ENCODE measurements at places on chromosomes 2 and 18. TPM values are rescaled to one million over a fixed set of nuclear protein-coding genes. Genes with fewer than 3 reads are reported as not detected.

Gene GKN2
- total RNA-seq, result not detected

DNA sequence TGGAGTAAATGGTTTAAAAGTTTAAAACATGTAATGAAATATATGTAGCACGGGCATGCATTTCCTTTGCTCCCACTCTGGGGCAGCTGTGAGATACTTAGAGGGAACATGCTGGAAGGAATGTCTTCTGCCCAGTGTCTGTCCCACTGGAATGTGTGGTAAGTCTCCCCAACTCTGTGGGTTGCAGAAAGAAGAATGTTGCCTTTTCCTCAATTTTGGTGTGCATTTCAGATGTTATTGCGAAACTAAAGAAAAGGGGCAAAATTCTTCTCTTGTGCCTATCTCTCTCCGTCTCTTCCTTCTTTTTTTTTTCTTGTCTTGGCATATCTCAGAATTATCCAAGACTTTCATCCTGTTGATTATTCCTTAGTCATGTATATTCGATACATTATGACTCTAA, 201.1 kb downstream of the SH3RF3 start:
- H3K36me3 ChIP-seq, result no peaks in the 10 kb centered on the region
- no peaks in the 10 kb centered on the region for H3K27me3 ChIP-seq
- H3K4me1 ChIP-seq, result peaks cover 43% of the 10 kb centered on the region

DNA sequence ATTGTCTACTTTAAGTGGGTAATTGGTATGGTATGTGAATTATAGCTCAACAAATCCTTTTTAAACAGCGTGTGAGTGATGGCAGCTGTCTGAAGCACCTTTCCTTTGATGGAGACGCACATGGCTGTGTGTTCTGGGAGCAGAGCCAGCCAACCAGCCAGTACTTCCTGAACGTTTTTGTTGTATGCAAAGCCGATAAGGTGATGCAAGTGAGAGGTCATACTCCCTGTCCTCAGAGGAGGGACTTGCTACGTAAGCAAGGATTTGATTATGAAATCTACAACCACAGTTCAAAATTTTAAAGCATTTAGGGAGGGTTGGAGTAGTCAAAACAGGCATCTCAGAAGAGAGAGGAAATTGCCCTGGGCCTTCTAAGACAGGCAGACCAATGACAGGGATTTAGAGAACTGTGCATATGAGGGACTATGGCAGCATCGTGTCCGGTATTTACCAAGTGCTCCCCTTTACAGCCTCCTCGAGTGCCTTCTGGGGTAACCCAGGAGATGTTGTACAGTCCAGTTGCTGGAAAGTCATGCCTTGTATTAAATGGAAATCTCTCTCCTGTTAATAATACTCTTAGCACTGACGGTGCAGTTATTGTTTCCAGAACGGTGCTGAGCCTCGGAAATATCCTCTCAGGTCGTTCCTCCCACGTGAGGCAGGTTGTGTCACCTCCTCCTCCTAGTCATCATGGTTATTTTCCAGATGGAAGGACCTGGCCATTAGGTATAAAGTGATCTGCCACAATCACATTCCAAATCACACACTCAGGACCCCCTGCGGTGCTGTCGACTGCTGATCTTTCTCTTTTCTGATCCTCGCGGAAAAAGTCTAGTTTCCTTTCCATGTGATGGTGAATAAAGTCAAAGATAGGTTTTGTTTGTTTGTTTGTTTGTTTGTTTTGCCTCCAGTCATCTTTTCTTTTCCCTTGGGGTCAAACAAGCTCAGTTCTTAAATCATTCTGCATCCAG, 28.4 kb downstream of the ARHGEF4 start:
- H3K27me3 ChIP-seq, result peaks cover 15% of the 10 kb centered on the region
- no peak overlapping the region for H3K27ac ChIP-seq
- no peaks in the 10 kb centered on the region for H3K36me3 ChIP-seq
- peak; percentile 63 for DNase-seq
- no peaks in the 10 kb centered on the region for H3K4me1 ChIP-seq
- no peak overlapping the region for H3K4me3 ChIP-seq

DNA sequence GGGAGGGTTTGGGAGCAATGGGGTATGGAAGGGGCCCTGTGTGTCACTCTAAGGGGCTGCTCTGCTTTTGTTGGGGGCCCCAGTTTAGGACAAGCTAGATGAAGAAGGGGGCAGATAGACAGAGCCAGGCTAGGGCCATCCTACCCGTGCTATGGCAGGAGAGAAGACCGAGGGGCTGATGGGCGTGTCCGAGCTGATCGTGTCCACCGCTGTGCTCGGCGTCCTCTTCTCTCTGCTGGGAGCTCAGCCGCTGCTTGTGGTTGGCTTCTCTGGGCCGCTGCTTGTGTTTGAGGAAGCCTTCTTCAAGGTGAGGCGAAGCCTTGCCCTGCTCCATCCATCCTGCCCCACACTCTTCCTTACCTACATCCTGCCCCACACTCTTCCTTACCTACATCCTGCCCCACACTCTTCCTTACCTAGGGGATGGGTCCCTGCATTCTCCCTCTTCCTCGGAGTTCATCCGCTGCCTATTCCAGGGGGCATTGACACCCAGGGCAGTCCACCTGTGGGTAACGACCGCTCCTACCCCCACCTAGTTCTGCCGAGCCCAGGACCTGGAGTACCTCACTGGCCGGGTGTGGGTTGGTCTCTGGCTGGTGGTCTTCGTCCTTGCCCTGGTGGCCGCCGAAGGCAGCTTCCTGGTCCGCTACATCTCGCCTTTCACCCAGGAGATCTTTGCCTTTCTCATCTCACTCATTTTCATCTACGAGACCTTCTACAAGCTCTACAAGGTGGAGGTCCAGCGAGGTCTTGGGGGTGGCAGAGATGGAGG, 8.9 kb downstream of the SLC4A3 start:
- DNase-seq, result no peak
- H3K36me3 ChIP-seq, result no peaks in the 10 kb centered on the region

- H3K4me3 ChIP-seq, result no peak overlapping the region
- H3K27me3 ChIP-seq, result no peaks in the 10 kb centered on the region
- H3K27ac ChIP-seq, result no peak overlapping the region
- no peak for DNase-seq
These were observed 91.0 kb upstream of the RPE start for GRCh38 chr2:209911486-209911885.

DNA sequence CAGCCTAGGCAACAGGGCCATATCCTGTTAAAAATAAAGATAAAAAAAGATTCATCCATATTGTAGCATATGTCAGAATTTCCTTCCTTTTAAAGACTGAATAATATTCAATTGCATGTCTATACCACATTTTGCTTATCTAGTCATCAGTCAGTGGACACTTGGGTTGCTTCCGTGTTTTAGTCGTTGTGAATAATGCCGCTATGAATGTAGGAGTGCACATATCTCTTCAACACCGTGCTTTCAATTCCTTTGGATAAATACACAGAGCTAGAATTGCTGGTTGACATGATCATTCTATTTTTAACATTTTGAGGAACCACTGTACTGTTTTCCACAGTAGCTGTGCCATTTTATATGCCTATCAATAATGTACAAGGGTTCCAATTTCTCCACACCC, 14.0 kb upstream of the PLB1 start:
- H3K4me3 ChIP-seq, result no peak overlapping the region
- H3K27ac ChIP-seq, result no peak overlapping the region

Gene FSHR
- 0.38 TPM for total RNA-seq

DNA sequence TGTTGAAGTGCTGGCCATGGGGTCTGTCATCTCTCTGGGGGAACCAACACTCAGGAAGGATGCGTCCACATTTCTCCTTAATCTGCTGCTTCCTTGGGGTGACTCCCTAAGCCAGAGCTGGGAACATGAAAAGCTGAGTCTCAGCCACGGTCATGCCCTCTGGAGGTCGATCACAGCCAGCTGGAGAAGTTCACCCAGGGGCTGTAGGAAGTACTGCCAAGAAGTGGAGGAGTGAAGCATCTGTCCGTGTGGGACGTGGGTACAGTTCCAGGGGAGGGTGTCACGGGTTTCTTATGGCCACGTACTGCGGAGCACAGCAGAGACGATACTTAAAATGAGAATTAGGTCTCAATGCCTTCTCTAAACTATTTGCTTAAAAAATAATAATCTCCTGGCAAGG, 42.4 kb upstream of the IGFBP2 start:
- no peaks in the 10 kb centered on the region for H3K36me3 ChIP-seq
- H3K27me3 ChIP-seq, result peaks cover 8% of the 10 kb centered on the region
- H3K4me1 ChIP-seq, result no peaks in the 10 kb centered on the region
- no peak for DNase-seq

Gene DSG1
- 0.05 TPM for total RNA-seq

Gene STON1
- 9.5 TPM for total RNA-seq

DNA sequence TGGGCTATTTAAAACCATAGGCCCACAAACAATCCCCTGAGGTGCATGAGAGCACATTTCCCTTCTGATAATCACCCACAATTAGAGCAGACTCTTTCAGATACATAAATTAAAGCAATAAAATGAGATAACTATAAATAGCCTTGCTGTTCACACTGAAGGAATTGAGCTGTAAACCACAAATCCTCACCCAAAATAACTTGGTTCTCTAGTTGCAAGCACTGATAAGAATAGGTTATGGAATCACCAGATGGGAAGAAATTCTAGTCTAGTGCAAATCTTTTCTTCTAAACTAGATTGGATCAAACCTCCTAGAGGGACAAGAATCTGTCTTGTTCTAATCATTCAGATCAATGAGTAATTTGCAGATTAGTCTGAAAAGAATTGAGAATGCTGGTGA, 64.6 kb downstream of the NAB1 start:
- no peak overlapping the region for H3K27ac ChIP-seq
- no peaks in the 10 kb centered on the region for H3K27me3 ChIP-seq
- H3K36me3 ChIP-seq, result no peaks in the 10 kb centered on the region
- peak; percentile 83 for DNase-seq

DNA sequence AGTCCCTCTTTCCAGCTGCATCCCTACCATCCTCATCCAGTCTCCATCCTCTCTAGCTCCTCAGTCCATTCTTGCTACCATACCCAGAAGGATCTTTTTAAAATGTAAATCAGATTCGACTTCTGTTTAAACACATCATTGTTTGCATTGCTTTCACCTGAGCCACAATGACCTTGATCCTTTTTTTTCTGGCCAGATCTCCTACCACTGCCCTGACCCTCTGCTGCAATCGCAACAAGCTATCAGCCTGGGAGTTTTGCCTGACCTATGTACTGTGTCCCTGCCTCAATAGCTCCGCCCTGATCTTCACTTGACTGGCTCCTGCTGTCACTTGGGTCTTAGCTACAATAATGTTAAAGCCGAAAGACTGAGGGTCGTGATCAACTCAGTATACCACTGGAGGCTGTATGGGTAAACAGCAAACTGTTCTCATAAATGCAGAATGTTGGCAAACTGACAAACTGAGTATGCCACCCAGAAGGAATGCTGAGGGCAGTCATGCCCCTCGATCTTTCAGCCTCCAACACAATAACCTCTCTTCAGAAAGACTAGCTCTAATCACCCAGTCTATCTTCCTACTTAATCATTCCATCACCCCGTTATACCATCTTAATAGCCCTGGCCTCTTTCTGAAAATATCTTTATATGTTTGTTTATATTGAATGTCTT, 2.6 kb upstream of the RBM43 start:
- peaks cover 6% of the 10 kb centered on the region for H3K4me1 ChIP-seq
- no peak overlapping the region for H3K27ac ChIP-seq
- no peak for DNase-seq
- H3K4me3 ChIP-seq, result no peak overlapping the region

DNA sequence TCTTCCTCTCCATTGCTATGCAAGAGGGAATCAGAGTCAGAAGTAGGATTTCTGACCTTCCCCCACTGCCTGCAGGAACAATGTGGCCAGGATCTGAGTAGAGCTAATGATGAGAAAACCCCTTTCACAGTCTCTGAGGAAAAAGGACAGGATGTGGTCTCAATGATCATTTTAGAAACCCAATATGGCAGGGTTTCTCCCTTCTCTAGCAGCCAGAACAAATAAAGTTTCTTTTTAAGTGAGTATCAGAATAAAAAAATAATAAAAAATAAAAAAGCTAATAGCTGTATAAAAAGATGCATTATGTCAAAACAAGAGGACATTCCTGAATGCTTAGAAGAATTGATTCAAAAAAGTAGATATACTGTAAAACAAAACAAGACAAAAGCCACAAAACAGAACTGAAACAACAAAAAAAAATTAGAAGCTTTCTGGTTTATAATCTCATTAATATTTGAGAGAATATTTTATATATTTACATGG, 1124.9 kb upstream of the ZEB2 start:
- no peaks in the 10 kb centered on the region for H3K4me1 ChIP-seq
- no peak overlapping the region for H3K4me3 ChIP-seq
- DNase-seq, result no peak
- H3K27me3 ChIP-seq, result no peaks in the 10 kb centered on the region

Gene CCDC93
- 28.7 TPM for total RNA-seq

Gene ANKRD30B
- total RNA-seq, result not detected

DNA sequence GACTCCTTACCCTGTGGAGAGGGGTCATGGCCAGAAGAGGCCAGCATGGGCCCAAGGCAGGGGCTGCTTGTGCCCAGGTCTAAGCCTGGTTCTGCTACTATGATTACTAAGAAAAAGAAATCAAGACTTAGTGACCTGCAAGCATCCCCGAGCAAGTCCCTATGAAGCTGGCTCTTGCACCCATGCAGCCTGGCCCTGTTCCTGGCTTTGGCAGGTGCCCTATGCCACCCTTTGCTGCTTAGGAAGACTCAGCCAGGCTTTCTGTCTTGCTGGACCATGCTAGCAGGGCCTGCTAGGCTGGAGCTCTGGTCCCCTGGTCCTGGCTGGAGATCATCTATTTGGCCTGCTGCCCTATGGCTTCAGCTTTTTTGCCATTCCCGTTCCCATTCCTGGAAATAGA, 309.4 kb upstream of the EPAS1 start:
- no peak overlapping the region for H3K4me3 ChIP-seq
- DNase-seq, result no peak

Gene NAT8
- not detected for total RNA-seq

DNA sequence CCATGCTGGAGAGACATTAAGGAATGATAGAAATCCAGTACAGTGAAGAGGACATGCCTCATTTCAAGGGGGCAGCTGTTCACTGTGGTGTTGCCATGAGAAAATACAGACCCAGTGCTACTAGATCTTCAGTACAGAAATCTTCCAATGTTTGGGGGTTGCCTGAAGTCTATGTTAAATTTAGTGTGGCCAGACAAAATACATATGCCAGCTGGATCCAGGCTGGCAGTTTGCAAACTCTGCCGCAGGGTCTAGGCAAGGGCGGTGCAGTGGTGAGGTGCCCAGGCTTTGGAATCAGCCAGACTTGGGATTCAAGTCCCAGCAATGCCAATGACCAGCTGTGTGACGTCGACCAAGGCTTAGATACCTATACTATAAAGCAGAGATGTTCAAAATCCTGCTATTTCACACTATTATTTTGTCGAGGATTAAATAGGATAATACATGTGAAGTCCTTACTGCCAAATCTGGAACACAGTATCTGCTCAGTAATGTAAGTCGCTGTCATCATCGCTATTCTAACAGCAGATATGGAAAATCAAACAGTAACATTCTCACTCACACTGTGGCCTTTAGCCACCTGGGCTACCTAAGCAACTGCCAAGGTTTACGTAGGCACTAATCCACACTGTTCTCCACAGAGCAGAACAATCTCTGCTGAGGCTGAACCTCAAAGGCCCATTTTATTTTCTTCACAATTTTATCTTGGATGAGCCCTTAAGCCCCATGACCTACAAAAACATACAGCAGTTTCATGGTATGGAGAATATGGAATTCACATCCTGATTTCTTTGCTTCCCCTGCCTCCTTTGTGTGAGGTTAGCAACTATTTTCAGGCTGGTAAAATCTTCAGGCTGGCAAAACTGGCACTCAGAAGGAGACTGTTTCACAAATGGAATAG, 5.9 kb upstream of the TMSB10 start:
- no peak overlapping the region for H3K4me3 ChIP-seq
- no peaks in the 10 kb centered on the region for H3K36me3 ChIP-seq
- DNase-seq, result no peak
- peaks cover 29% of the 10 kb centered on the region for H3K4me1 ChIP-seq
- no peaks in the 10 kb centered on the region for H3K27me3 ChIP-seq
- H3K27ac ChIP-seq, result no peak overlapping the region

All from astrocyte (in vitro differentiated cells and primary cell).